ENCODE measurements at places on chromosomes 5 and 9.

GRCh38 chr5:160474084-160474483 is 52.4 kb downstream of the PTTG1 start:
- no peak for DNase-seq

DNA sequence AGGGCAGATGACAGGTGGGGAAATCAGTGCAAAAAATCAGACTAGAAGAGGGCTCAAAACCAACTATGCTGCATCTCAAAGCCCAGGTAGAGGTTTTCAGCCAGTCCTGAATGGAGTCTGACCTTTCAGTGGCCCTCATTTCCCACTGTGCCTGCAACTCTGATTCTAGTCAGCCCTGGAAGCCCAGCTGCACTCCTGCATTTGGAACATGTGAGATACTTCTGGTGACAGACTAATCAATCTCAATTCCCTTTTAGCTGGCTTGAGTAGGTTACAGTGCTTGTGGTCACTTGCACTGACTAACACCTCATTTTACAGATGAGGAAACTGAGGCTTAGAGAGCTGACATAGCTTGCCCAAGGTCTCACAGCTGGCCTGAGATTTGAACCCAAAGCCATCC is 7.9 kb upstream of the ACSL6 start:
- no peak for DNase-seq

DNA sequence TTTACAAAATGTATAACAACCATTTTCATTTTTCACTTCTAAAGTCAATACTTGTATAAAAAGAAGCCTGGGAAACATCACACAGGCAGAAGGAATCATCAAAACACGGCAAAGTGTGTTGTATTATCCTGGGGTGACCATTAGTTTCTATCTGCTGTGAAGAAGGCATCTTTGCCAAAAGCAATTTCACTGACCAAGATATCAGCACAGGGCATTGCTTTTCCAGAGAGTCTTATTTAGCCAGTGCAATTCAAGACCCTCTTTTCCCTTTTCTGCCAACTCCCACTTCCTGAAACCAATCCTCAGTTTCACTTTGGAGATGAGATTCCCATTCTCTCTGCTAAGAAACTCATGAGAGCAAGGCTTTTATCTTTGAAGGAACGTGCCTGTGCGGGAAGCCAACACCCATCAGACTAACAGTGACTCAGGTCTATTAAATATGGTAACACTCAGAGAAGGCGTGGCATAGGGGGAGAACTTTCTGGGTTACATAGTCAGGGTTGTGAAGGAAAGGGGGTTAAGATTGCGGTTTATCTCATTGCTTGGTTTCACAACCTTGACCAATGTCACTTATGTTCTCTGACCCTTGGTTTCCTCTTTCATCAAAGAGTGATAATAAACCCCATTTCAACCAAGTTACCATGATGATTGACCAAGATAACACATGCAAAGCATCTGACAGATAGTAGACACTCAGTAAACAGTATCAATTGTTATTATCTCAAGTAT is 666.9 kb upstream of the KLF4 start:
- no peak for DNase-seq

DNA sequence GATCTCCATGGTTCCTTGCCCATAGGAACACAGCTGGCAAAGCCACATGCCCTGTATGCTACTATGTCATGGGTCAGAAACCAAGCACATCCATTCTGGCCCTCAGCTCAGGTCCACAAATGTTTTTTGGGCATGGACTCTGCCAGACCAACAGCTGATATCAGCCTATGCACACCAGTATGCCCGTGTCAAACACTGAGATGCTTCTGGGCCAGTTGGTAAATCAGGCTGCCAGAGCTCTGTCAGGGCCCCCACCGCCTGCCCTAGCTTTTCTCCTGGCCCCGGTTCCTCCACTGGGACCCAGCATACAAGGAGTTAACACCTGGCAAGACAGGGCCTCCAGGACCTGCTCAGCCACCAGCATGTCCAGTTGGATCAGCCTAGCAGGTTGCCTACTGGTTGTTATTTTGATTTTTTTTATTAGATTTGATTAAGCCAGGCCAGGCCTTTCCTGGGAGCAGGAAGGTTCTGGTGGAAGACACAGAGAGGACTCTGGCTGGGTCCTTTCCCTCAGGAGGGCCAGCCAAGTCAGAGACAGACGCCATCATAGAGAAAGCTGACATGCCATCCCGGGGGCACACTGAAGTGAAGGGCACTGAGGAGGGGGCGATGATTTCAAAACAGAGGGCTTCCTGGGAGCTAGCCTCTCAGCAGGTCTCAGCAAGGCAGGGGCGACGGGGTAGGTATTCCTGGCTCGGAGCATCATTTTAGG is 65.8 kb downstream of the TSTD2 start:
- no peak for DNase-seq

- DNase-seq, result no peak
These were observed 544.7 kb upstream of the KLF4 start for GRCh38 chr9:108033976-108034964.

DNA sequence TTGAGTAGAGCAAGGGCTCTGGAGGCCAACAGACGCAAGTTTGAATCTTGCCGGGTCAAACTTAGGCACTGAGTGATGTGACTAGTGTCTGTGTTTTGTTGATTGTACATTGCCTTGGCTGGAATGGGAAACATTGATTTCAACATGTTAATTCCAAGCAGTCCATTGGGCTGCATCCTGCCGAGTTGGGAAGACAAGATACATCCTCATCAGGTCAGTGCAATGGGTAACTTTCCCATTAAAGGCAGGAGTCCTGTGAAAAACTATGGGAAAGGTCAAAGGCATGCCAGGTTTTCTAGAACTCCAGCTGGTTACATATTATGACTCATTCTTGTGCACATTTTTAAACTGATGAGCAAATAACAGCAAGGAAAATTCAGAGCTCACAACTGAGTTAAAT is 126.5 kb upstream of the ABCA1 start:
- no peak for DNase-seq

GRCh38 chr9:123620239-123620638 is 264.2 kb downstream of the CRB2 start:
- no peak for DNase-seq

- no peak for DNase-seq
These were observed 107.4 kb downstream of the TLE1 start for GRCh38 chr9:81581986-81582385.
